Osteoblast (primary cell): ENCODE measurements at places on chromosomes 1 and 21.

- DNase-seq, result no peak
These were observed 35.9 kb upstream of the NID1 start for GRCh38 chr1:236100799-236101198.

DNA sequence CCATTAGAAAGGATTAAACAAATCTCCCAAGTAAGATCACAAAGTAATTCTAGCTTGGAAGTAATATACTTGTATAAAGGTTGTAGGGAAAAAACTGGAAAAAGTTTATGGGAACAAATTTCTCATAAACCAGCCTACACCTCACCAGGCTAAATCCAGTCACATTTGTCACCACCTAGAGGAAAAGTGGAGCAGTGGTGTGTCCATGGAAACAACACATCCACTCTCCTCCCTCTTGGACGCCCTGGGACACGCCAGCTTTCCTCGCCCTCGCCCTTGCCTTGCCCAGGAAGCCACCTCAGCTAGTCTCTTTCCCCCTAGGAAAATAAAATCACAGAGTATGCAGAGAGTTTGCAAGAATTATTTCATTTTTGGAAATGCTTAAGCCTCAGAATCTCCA lies 2.2 kb downstream of the PALMD start:
- DNase-seq, result no peak

- no peak for DNase-seq
These were observed 85.9 kb upstream of the JUN start for GRCh38 chr1:58869638-58870297.

DNA sequence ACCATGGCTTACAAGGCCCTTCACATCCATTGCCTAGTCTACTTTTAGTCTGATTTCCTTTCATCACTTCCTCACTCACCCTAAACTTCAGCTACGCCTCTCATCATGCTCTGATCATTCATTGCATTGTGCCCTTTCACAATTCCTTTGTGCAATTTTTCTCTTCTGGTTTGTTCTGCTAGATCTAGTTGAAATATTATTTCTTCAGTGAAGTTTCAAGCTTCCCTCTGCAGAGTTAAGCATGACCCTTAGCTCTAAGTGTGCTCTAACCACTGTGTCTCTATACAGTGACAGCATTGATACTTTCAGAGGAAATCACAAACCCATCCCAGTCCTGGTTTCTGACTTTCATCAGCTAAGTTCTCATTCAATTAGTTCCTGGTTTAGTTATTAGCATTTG lies 166.1 kb downstream of the PLA2G4A start:
- DNase-seq, result no peak

GRCh38 chr1:201785291-201785690 lies 43.7 kb upstream of the IPO9 start:
- no peak for DNase-seq

GRCh38 chr1:25809929-25810328 lies 9.8 kb upstream of the MTFR1L start:
- peak; percentile 58 for DNase-seq

DNA sequence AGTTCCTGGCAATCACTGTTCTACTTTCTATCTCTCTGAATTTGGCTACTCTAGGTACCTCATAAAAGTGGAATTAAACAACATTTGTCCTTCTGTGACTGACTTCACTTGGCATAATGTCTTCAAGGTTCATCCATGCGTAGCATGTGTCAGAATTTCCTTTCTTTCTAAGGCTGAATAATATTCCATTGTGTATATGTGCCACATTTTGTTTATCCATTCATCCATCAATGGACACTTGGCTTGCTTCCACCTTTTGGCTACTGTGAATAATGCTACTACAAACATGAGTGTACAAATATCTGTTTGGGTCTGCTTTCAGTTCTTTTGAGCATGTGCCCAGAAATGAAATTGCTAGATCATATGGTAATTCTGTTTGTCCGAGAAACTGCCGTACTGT lies 14.7 kb downstream of the CACHD1 start:
- DNase-seq, result no peak

DNA sequence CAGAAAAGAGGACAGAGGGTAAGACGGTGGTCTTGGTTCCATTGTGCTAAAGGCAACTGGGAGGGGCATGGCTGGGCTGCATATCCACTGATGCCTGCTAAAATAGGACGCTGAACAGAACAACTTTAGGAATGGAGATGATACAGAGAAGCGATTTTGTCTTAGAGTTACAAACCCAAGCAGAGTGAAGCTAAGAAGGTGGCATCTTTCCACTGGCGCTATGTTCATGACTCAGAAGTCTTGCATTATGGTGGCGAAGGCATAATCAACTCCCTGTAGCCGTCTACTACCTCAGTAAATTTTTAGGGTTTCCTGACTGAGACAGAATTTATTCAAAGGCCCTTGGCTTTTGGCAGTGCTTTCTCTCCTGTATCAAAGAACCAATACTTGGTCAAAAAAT lies 57.3 kb downstream of the MEF2D start:
- DNase-seq, result no peak

GRCh38 chr1:10890491-10891071 lies 94.1 kb upstream of the CASZ1 start:
- peak; percentile 72 for DNase-seq

DNA sequence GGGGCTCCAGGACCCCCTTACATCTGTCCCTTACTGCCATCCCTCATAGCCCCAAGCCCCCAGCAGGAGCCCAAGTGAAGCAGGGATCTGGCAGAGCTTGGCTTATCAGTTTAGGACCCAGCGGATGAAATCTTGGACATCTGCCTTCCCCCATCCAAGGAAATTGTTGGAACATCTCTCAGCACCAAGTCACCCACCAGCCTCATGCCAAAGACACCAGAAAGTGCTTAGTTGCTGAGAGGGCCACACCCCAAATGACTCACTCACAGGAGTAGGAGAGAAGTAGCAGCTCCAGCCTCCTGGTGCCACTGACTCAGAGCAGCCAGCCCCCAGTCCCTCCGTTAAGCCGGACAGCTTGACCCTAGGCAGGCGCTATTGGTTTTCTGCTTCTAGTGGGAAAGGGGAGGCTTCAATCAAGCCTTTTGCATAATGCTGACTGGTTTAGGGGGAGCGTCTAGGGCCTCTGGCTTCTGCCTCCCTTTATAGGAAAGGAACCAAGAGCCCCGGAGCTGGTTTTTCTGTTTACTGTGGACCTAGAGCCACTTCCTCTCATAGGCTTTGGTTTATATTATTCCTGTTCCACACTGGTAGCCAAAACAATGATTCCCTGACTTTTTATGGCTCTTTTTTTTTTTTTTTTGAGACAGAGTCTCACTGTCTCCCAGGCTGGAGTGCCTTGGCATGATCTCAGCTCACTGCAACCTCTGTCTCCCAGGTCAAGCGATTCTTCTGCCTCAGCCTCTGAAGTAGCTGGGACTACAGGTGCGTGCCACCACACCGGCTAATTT lies 114.2 kb upstream of the IPO9 start:
- DNase-seq, result peak; percentile 97

DNA sequence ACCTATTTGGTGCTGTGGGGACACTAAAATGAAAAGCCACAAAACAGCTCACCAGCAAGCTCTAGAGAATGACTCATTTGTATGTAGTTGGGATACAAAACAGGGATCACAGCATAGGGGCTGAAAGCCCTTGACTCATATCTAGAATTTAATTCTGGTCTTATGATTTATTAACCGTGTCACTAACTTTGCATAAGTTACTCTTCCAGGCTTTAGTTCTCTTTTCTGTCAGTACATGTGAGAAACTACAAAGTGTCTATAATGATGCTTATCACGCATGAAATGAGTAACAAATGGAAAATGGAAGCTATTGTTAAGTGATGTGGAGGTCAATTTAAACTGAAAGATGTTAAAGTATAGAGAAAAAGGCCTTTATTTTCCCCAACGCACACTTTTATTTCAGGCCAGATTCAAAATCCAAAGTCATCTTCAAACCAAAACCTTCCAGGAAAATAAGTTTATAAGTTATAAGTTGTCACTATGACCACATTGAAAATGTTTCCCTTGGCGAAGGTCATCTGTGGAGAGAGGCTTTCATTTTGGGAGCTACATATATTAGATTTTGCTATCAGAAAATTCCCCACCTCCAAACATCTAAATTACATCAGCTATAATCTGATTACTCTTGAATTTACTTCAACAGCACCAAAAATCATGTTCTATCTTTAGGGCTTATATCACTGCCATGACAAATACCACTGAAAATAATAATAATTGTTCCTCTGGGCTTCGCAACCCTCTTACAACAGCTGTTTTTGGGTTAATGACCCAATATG lies 430.5 kb downstream of the MRPL39 start:
- DNase-seq, result no peak

- DNase-seq, result peak; percentile 22
These were observed 39.9 kb upstream of the SMYD2 start for GRCh38 chr1:214241060-214241459.

- DNase-seq, result no peak
These were observed at the start of gene C1orf141 for GRCh38 chr1:67134695-67135094. Gene C1orf141, minus strand, starts transcription at chr1:67134970. Its CDS starts 7,730 bp downstream, at chr1:67127240.

GRCh38 chr1:201423655-201424054 lies 2.1 kb upstream of the TNNI1 start:
- DNase-seq, result no peak

DNA sequence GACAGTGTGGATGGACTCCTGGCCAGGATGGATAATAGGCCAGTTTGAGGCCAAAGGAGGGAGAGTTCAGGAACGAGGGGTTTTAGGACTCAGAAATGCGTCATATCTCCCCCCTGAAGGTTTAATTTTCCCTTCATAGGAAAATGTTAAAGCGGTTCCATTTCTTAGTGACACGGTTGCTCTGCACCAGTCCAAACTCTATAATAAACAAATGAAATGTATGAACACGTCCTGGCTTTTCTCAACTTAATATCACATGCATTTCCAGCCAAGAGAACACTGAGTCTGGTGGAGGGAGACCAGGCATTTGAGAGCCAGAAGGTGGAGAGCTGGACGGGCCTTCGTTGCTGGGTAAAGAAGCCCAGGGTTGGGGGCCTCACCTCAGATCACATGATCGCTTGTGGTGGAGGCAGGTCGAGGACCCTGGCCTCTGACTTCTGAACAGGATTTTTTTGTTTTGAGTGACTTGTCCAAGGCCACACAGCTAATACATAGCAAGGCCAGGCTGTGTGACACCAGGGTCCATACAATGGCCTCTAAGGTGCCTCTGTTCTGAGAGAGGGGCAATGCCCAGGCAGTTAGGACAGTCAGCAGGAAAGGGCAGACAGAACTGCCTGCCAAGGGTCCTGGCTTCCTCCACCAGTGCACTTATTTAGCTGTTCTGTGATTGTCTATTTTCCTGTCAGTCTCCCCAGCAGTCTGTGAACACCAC lies 11.4 kb downstream of the SLC1A7 start:
- no peak for DNase-seq

DNA sequence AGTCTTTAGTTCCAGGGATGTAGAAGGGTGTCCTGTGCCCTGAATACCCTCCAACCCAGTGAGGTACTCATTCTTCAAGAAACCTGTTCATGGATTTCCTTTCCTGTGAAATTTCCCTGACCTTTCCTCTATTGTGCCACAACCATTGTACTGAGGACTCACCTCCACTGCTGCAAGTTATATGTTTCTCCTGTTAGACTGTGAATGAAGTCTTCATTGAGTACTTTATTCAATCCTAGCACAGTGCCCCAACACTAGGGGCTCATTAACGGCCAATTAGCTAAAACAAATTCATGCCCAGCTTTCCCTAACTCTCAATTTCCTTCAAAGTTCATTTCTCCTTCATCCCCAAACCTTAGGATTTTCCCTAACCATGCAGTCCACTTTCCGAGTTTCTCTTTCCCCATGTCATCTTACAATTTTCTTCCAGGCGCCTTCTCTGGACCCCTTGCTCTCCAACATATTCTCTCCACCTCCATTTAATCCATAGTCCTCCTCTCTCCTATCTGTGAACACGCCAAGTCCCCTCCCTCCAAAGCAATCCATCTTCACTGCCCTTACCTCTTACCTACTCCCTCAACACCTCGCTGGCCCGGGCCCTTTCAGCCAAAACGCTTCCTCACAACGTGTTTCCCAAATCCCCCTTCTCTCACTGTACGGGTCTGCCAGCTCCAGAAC lies 1.3 kb downstream of the TRIM33 start:
- peak; percentile 73 for DNase-seq

DNA sequence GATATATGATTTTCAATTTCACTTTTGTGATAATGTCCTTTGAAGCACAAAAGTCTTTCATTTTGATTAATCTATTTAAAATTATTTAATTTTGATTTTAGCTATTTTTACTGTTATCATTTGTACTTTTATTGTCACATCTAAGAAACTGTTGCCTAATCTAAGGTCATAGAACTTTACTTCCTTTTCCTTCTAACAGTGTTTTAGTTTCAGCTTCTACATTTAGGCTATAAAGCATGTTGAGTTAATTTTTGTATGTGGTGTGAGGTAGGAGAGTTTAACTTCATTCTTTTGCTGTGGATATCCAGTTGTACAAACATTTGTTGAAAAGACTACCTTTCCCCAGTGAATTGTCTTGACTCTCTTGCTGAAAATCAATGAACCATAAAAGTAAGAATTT lies 204.5 kb downstream of the TM2D1 start:
- DNase-seq, result no peak

DNA sequence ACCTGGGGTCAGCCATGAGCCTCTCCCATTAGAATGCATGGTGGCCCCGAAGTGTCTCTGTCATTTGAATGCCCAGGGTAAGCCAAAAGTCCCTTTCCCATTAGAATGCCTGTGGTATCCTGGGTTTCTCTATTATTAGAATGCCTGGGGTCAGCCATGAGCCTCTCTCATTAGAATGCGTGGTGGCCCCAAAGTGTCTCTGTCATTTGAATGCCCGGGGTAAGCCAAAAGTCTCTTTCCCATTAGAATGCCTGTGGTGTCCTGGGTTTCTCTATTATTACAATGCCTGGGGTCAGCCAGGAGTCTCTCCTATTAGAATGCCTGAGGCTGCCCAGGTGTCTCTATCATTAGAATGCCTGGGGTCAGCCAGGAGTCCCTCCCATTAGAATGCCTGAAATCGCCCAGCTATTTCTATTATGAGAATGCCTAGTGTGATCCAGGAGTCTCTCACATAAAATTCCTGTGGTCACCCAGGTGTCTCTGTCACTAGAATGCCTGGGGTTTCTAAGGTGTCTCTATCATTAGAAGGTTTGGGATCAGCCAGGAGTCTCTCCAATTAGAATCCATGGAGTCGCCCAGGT lies 65.5 kb downstream of the RNF187 start:
- DNase-seq, result no peak

DNA sequence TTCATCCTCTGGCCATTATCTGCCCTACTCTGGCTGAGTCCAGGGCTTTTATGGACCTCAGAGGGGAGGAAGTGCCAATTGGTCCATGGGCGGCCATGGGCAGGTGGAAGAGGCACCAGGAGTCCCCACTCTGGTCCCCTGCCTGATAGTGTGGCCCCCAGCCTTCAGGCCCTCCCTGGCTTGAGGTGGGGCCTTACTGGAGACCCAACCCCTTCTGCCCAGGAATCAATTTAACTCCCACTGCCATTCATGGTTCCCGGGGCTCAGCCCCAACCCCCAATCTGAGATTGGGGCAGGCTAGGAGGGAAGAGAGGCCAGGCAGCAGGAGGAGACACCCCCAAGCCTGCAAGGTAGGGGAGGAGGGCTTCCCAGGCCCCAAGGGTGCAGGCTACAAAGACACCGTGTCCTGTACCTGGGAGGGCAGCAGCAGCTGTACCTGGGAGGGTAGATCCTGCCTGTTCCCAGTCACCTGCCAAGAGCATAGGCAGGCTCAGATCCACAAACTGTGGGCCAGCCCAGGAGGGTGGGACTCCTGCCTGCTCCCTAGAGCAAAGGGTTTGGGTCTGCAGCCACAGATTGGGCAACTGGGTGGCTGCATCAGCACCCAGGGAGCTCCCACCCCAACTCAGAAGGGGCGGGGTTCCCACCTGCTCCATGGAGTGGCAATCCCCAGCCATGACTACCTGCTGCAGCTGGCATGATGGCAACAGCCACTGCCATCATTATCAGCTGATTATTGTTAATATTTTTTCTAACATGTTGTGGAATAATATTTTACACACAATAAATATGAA lies 1044.1 kb upstream of the B3GALT2 start:
- no peak for DNase-seq
